ENCODE measurements at places on chromosomes 12 and 14.
A peak's percentile ranks its signal among the peaks of the same experiment; 100 is the strongest.

DNA sequence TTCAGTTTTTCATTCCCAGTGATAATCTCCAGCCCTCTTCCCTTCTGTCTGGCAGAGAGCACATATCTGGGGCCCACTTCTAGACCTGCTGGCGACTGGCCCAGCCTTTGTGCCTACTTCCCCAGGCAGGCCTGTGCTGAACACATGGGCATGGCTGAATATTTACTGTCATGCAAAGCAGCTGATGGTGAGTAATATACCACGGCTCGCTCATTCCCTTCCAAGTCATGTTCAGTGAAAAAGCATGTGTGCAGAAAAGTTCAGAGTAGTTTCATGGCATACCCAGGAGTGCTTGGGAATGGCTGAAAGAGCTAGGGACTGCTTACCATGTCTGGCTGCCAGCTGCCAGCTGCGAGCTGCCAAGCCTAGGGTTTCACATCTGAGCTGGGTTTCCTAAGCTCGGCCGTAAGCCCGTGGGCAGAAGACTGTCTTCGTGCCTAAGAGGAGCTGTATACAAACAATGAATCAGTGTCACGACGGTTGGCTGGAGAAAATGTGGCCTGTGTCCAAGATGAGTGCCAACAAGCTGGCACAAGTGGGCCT lies 179.9 kb upstream of the PELI2 start:
- DNase-seq: no peak

GRCh38 chr14:83342590-83342989 lies 1808.9 kb upstream of the SEL1L start:
- no peak for DNase-seq

DNA sequence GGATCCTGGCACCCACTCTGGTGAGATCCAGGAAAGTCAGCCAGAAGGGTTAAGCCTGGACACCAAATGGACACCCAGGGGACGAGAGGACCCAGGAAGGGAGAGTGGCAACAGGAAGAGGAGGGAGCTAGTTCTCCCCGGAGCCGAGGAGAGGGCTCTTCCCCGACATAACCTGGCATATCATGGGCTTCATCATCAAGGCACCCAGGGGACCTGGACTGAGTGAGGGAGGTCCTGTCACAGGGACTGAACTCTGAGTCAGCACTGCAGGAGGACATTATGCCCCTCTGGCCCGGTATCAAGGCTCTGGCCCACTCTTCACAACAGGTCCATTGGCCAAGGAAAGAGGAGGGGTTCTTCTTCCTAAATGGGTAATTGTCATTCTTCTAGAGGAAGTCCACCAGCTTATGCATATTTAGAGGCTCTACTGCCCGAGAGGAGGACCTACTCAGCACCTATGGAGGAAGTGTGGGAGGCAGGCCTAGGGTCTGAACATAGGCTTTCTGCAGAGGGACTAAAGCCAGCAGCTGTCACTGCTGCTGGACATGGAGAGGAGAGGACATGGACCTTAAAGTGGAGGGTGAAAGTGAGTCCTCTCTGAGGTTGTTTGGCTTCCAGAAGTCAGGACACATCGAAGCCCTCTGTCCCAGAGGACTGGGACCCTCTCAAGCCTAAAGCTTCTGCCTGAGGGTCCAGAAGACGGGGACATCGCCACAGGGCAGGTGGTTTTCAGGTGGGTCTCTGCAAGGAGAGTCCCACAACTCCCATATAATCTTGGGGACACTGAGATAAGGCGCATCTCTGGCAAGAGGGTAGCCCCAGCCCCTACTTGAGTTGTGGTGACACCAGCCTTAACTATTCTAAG lies 18.6 kb downstream of the ISCA2 start:
- no peak for DNase-seq

DNA sequence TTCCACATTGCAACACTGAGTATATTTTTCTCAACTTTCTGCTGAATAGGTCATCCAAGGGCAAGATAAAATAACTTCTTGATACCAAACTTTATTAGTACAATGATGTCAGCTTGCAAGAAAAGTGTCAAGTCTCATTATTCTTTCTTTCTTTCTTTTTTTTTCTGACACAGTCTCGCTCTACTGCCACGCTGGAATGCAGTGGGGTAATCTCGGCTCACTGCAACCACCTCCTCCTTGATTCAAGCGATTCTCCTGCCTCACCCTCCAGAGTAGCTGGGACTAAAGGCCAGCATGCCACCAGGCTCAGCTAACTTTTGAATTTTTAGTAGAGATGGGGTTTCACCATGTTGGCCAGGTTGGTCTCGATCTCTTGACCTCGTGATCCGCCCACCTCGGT lies 523.4 kb downstream of the FSCB start:
- peak; percentile 9 for DNase-seq

DNA sequence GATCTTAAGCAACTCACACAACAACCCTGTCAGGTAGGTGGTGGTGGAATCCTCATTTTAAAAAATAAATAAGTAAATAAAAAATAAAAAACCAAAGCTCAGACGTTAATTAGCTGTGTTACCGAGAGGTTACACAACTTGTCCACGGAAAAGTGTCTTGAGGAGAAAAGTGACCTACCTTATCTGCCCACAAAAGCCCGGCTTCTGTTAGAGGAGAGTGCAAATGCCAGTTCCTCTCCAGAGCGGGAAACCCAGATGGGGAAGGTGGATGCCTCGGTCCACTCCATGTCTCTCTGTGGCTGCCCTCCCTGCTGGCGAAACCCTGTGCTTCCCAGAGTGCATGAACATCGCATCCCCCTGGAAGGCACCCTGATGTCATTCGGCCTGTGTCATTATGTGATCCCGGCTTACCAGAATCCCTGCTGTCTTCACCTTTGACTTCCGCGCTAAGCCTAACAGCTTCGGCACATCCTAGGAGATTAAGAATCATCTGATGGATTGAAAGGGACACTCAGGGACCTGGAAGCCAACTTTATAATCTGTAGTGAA lies 6.4 kb downstream of the MLXIP start:
- no peak for DNase-seq

DNA sequence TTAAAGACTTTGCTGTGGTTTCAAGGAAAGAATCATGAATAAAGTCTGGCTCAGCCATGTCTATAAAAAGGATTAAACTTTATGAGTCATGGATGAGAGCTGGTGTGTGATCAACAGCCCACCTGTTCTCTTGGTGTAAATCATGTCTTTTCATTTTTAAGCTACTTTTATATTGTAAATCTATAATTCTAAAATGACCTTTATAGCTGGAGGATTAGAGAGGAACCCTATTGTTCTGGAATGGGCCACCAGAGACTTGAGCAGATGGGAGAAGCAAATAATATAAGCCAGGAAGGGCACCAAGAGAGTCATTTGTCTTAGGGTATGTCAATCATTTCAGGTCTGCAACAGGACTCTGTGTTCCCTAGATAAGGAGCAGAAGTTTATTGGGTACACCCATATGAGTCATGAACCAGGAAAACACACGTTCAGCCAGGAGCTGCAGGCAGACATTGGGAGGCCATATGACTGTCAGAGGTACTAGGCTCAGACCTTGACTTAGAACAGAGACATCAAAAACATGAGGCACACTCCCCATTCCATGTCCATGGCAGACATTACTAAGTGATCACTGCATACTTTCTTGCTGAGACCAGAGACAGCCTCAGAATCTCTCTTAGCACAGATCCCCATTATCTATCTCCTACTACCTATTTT lies 49.3 kb downstream of the NDUFA12 start:
- peak; percentile 4 for DNase-seq

- DNase-seq: no peak
Measured at GRCh38 chr12:42539696-42540095, 49.9 kb downstream of the PRICKLE1 start.

- DNase-seq: no peak
Measured at GRCh38 chr12:95417372-95417771, 56.6 kb upstream of the METAP2 start.

GRCh38 chr12:772056-772697 lies 19.8 kb downstream of the WNK1 start:
- no peak for DNase-seq

DNA sequence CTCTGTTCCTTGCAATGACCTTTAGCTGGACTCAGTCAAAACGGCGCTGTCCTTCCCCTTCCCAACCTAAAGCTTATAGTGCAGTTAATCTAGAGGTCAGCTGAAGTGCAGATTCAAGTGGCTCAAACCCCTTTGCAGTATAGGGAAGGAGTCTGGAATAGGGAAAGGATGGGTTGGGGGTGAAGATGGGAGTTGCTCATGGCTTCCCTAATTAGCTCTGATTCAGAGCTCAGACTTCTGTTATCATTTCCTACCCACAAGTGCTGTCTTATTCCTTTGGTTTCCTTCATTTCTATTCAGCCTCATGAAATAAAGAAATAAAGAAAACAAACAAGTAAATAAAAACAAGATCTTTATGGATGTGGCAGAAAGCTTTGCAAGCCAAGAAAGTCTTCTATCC lies 264.0 kb upstream of the HMGA2 start:
- no peak for DNase-seq

- no peak for DNase-seq
Measured at GRCh38 chr14:90545382-90545781, 148.6 kb downstream of the CALM1 start.

GRCh38 chr14:52377940-52378339 lies 63.8 kb downstream of the PTGER2 start:
- DNase-seq: no peak

- peak; percentile 31 for DNase-seq
Measured at GRCh38 chr12:55789171-55789570, 28.4 kb downstream of the SARNP start.

- no peak for DNase-seq
Measured at GRCh38 chr12:71300772-71301675, 138.6 kb upstream of the LGR5 start.

- DNase-seq: no peak
Measured at GRCh38 chr14:93943930-93944329, 16.8 kb downstream of the FAM181A start.

- DNase-seq: no peak
Measured at GRCh38 chr12:80884651-80885050, 53.1 kb downstream of the LIN7A start.

- DNase-seq: no peak
Measured at GRCh38 chr12:121592320-121592719, 11.5 kb upstream of the KDM2B start.

DNA sequence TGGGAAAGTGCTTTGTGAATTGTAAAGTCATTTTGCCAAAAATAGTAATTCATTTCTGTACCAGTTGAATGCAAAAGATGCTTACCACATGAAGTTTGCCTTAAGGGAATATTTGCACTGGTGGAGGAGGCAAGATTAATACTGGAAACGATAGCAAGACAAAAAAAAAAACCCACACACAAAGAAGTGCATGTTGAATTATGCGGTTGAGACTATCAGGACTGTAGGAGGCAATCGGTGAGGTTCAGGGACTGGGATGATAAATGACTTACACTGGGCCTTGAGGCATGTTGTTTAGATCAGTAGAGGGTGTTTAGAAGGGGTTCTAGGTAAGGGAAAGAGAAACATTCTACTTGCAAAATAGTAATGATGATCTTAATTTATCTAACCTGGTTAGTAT lies 142.2 kb upstream of the HMGA2 start:
- DNase-seq: no peak

DNA sequence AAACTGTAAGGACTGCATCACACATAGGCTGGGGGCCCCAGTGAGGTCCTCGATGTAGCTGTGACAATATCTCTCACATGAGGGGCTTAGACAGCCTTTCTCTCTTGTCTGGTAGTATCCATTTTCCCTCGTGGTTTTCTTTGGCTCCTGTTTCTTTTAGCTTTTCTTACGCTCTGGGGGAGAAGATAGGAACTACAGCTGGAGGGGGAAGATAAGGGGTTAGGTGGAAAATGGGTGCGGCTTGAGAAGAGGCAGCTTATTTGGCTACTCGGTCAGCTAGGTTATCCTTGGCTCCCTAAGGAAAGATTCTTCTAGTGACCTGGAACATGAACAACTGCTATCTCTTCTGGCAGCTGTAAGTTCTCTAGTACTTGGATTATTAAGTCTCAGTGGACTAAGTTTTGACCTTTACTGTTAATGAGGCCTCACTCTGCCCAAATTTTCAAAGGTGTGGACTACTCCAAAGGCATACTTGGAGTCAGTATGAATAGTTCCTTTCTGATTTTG lies 28.7 kb upstream of the CPNE8 start:
- DNase-seq: no peak

- peak; percentile 65 for DNase-seq
Measured at GRCh38 chr14:20682127-20682434, 2.3 kb upstream of the RNASE4 start.

DNA sequence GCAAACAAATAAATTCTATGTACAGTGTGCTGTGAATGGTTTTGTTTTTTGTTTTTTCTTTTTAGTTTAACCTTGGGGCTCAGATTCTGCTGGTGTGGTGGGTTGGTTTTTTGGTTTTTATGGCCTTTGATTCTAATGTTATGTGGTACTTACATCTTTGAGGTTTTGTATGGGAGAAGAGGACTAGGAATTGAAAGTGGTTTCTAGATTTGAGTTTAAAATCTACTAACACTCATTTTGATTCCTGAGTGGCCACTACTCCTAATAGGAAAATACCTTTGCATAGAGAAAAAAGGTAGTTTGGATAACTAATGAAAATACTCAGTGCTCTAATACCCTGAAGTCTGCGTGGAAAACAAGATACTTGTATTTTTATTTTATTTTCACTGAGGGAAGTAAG lies 137.7 kb downstream of the MON2 start:
- DNase-seq: no peak

- DNase-seq: no peak
Measured at GRCh38 chr12:67410246-67410645, 141.1 kb downstream of the CAND1 start.

- no peak for DNase-seq
Measured at GRCh38 chr14:51872396-51872795, 12.0 kb downstream of the GNG2 start.

DNA sequence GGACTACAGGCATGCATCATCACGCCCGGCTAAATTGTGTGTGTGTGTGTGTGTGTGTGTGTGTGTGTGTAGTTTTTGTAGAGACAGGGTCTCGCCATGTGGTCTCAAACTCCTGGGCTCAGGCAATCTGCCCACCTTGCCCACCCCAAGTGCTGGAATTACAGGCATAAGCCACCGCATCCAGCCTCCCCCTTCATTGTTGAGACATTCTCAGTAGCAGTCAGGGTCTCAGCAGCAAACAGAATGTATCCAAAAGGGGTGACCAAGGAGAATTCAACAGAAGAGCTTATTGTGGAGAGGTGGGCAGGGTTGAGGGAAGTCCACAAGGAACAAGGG lies 37.3 kb upstream of the PLEKHG6 start:
- DNase-seq: no peak

- no peak for DNase-seq
Measured at GRCh38 chr14:95467657-95468056, 48.8 kb downstream of the SYNE3 start.
